ENCODE measurements at places on chromosomes 12 and 14.

DNA sequence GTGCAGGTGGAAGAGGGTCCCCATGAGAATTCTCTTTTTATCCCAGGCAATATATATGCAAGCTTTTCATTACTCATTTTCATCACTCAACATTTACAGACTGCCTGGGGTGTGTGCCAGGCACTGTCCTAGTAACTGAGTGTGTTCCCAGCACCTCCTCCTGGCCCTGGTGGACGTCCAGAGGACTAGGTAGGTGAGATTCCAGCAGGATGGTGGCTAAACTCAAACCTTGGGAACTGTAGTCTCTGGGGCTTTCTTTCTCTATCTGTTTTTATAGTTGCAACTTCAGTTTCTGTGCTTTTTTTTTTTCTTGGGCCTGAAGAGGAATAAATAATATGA is 63.8 kb downstream of the SUSD6 start:
- no peak for DNase-seq

- DNase-seq: no peak
Measured at GRCh38 chr14:75426332-75427125, 1.3 kb upstream of the JDP2 start.

GRCh38 chr14:34035177-34035933 is 84.5 kb upstream of the EGLN3 start:
- no peak for DNase-seq

GRCh38 chr14:20986811-20987210 is 3.0 kb upstream of the METTL17 start:
- peak; percentile 69 for DNase-seq

DNA sequence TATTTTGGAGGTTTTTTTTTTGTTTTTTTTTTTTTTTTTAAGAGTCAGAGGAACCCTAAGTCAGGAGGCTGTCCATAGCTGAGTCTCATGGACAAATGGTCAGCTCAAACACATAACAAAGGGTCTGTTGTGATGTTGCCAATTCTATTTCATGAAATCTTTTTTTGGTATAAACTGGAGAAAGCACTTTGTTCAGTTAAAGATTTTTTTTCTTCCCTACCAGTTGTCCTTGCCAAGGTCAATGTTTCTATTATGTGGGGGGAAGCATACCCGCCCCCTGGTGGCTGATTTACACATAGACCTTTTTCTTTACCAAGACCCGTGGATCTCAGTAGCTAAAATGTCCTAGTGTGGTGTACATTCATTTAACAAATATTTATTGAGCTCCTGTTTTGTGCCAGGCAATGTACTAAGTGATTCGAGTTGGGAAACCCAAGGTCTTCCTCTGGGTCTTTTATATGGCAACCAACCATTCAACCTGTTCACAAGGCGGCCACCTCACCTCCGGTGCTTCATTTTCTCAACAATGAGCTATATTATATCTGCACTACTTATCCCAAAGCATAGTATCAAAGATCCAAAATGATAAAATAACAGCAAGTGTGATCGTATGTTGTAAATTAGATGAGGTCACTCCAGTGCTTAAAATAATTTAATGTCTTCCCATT is 214.5 kb downstream of the PAH start:
- peak; percentile 51 for DNase-seq

DNA sequence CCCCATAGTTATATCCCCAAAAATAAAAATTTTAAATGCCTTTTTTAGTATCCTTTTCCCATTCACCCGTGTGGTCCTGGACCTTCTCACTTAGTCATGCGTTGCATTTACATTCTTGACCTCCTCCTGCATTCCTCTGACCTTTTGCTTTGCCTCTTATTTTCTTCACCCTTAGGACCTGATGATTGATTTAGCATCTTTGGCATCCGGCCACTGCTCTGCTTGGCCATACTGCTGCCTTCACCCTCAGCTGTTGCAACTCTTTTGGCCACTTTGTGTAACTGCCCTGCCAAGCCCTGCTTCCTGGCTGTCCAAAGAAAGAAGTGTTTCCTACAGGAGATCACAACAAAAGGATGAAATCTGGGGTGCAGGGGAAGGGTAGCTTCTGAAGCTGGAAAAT is 48.8 kb upstream of the SLC38A4 start:
- DNase-seq: no peak

DNA sequence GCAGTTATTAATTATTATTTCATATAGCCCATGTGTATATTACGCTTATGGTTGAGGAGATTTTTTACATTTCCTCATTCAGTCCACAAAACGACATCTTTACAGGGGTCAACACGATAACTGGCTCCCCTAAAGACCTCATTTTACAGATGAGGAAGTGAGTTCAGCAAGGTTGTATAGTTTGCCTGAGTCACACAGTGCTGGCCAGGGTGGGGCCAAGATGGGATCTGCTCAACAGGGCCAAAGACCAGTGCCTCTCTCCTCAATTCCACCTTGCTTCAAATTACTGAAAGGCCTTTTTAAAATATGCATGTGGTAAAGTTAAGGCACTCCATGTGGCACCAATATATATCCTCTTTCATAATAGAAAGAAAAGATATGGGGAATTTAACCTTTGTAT is 13.1 kb downstream of the GRIN2B start:
- no peak for DNase-seq

DNA sequence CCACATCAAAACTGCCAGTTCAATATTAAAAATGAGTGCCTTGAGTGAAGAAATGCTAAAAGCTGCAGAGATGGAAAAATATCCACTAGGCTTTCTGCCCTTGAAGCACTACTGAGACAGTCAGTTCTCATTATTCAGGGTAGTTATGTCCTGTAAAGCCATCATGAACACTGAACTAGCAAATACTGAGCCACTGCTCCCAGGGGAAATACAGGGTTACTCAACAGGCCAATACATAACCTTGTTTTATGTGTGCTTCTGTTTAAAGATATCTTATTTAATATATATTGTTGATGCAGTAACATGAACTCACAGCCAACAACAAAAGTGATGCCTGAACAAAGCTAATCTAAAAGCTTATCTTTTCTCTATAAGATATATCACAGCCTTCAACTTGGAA is 3.3 kb downstream of the RAD52 start:
- DNase-seq: no peak

- no peak for DNase-seq
Measured at GRCh38 chr14:55066223-55066622, 14.8 kb downstream of the MAPK1IP1L start.

DNA sequence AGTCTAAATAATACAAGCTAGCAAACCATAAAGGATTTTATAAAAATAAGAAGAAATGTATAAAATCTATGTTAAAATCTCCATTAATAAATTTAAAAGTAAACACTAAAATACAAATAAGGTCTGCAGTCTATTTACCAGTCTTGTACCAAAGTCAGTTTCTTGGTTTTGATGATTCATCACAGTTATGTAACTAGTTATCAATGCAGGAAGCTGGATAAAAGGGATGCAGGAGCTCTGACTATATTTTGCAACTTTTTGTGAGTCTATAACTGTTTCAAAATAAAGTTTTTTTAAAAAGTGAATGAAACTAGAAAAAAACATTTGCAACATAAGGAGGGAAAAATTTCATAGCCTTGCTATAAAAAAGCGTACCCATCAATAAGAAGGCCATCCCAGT is 151.5 kb downstream of the DERA start:
- DNase-seq: no peak

DNA sequence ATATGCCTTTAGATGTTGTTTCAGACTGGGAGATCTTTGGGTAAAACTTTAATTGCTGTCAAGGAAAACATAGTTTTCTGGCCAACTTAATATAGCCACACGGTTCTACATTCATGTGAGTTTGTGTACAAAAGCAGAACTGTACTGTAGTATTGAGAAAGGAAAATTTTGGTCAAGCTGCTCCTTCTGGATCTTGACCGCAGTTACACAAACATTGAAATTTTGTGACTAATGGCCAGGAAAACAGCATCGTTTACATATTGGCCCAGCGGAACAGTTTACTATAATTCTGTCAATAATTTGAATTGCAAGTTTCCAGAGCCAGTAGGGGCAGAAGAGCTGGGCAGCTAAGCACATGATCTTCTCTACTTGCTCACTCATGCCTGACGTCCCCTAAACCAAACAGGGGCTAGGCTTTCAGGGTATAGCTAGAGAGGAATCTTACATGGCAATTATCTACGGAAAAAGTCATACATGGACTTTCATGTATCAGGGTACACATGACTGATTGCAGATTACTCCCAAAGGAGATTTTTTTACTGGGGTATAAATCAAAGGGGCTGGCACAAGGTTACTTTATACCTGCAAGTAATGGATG is 11.4 kb upstream of the ART4 start:
- no peak for DNase-seq

DNA sequence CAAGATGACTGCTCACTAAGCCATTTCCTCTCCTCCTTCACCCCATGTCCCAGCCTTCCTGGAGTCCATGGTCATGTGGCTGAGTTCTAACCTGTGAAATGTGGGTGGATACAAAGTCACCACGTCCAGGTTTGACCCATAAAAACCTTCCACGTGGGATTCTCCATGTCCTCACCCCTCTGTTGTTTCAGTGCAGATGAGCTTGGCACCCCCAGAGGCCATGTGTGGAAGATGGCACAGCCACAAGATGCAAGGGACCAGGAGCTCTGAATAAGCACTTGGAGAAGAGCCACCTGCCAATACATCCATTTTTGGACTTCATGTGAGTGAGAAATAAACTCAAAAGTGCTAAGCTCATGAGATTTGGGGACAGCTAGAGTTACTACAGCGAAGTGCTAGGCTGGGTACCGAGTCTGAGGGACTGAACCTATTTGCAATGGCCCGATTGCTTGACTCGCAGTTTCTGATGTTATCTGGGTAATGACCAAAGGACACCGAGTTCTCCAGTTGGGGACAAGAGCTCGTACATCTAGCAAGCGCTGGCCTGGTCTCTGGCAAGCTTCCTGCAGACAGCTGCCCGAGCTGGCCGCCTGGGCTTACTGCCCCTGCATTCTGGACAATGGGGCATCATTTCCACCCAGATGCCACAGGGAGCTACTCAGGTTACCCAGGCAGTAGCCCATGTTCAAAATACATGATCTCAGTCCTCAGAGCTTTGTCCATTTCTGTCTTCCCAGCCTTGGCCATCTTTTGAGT is 7.7 kb upstream of the SLC24A4 start:
- no peak for DNase-seq

DNA sequence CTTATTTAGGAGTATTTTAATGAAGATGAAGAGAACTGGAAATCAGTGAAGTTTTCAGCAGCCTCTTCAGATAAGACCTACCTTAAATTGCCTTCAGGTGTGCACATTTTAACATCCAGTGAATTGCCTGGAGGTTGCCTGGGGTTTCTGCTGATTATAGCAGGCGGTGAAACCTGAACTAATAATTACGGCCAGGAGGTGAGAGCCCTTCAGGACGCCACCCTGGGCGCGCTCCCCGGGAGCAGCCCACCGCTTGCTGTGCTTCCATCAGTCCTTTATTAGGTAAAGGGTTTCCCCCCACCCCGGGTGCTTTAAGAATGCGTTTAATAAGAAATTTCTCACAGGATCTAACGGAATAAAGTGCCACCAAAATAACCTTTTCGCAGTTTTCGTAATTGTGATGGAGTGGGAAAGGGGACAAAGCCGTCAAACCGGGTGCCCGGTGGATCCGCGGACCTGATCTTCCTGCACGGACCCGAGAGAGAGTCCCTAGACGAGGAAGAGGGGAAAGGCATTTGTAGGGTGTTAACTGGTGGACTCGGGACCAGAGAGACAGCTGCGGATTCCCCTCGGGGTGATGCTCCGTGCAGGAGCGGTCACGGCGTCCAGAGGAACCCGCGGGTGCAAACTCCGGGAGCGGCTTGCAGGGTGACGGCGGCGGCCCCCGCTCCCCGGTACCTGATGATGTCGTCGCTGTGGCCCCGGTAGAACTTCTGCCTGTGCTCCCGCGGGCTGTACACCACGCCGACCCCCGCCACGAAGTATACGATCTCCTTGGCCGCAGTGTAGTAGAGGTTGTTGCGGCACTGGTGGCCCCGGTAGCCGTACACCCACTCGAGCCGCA is 902 bp downstream of the EML5 start:
- no peak for DNase-seq

DNA sequence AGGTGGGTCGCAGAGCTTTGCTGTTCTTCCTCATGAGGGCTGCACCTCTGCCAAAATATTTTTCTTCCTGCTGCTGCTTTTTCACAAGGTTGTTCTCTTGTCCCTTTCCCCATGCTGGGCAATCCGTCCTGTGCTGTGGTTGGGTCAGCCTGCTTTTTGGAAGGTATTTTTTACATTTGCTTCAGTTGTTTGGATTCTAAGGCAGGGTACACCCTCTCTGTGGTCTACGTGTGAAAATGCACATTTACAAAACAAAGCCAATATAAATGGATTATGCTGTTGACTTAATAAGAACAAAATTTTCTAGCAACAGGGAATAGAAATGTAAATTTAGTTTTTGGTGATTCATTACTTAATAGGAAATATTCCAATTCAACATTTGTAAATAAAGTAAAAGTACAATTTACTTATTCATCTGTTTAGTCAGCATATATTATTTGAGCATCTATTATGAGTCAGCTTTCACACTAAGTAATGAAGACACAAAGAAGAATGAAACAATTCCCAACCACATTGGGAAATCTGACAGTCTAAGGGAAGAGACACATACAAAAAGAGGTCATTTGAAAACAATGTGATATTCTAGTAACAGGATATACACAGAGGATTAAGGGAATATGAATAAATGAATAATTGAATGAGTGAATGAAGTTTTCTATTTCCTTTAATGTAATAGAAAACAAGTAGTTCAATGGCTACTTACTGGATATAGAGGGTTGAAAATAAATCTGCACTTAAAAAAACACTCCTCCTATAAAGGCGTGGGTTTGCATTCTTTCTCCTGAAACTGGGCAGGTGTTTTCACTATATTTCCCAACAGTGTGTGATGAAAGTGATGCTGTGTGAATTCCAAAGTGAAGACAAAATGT is 94.6 kb upstream of the PRICKLE1 start:
- DNase-seq: no peak

- DNase-seq: no peak
Measured at GRCh38 chr14:75720842-75721498, 59.9 kb downstream of the TTLL5 start.

GRCh38 chr14:85595981-85596380 is 66.0 kb downstream of the FLRT2 start:
- no peak for DNase-seq

GRCh38 chr14:28303248-28303647 is 463.3 kb upstream of the FOXG1 start:
- DNase-seq: no peak

- no peak for DNase-seq
Measured at GRCh38 chr12:24230061-24230701, 280.7 kb upstream of the SOX5 start.

DNA sequence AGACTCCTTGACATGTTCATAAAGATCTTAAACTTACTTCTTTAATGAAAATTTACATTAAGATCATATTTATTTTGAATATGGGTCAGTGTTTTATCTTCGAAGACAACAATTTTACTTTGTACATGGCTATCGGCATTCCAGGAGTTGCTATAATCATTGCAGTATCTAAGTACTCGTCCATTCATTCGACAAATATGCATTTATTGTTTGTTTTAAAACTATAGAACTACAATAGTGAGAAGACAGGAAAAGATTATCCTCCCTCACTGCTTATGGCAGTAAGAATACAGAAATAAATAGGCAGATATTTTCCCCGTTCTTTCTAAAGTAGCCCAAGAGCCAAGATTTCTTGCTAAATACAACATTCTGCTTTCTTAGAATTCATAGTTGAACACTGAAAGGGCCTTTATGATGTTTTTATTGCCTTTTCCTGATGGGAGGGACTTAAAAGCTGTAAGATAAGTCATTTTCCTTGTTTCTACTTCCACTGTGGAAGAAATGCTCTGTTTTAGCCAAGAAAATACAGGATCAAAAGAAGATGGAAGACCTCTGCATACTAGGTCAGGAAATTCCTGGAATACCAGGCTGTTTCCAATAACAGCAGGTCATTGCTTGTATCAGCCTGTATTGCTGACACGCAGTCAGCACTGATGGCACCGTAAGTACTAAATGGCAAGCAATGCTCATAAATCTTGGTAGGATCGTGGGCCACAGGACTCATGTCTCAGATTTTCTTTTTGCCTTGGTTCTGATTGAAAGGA is 521.0 kb upstream of the ATP2B1 start:
- no peak for DNase-seq

Measured in AG09319 (cell line).